ENCODE measurements at places on chromosomes 2 and 18. TPM values are rescaled to one million over a fixed set of nuclear protein-coding genes. Genes with fewer than 3 reads are reported as not detected.

DNA sequence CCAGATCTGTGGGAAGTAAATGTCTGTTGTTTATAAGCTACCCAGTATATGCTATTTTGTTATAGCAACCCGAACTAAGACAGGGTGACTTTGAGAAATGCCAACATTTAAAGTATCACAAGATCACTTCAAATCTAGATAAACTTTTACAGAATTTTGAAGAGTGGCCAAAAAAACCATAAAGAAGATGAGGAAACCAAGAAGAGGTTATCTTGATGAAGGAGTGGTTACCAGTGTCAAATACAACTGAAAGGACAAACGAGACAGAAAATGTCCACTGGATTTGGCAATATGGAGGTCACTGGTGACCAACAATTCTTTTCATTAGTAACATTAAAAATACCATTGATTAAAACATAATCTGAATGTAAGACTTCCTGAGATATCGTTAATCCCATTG, 235.7 kb downstream of the DYM start:
- DNase-seq = no peak
- no peaks in the 10 kb centered on the region for H3K4me1 ChIP-seq
- no peak overlapping the region for H3K27ac ChIP-seq
- H3K36me3 ChIP-seq = no peaks in the 10 kb centered on the region

DNA sequence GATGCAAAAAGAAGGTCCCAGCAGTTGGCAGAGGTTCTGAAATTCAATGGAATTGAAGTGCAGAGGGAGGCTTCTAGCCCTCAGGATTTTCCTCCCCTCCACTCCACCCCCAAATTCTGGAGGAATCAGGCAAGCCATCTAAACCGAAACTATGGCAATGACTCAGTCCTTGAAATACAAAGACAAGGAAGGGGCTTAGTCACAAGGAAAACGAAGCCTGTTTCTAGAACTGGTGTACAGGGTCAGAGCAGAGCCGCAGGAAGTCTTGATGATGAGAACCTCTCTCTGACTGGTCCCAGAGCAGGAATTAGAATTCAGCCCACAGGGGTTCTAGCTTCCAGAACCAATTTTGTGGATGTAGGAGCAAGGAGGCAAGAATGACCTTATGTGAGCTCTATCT, 111.7 kb upstream of the SCN1A start:
- no peaks in the 10 kb centered on the region for H3K27me3 ChIP-seq
- no peak overlapping the region for H3K27ac ChIP-seq
- no peaks in the 10 kb centered on the region for H3K36me3 ChIP-seq

DNA sequence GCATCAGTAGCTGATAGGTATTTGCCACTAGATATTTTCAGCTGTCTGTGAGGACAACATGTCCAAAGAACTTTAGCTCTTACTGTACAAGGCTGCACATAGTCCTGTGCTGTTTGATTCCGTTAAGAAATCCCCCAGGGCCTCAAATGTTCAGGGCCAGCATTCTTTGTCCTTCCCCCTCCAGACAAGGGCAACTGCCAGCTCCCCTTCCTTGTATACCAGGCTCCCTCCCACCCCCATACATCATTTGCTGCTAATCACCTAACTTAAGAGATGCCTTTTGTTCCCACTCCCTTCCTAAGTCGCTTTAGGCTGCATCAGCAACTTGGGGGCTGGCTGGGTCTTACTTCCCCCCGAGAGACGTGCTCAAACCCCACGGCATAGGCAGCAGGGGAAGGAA, 138.7 kb downstream of the CDH20 start:
- H3K4me3 ChIP-seq = no peak overlapping the region
- no peaks in the 10 kb centered on the region for H3K36me3 ChIP-seq
- no peak overlapping the region for H3K27ac ChIP-seq
- H3K4me1 ChIP-seq = peaks cover 5% of the 10 kb centered on the region

The CBLN2 gene
- not detected for total RNA-seq

The CD207 gene
- not detected for total RNA-seq

- H3K27me3 ChIP-seq = no peaks in the 10 kb centered on the region
- no peak overlapping the region for H3K4me3 ChIP-seq
- H3K36me3 ChIP-seq = no peaks in the 10 kb centered on the region
- H3K4me1 ChIP-seq = no peaks in the 10 kb centered on the region
- H3K27ac ChIP-seq = no peak overlapping the region
These were observed 64.4 kb downstream of the TRABD2A start for GRCh38 chr2:84816426-84817026.

The MLPH gene
- 10.3 TPM for total RNA-seq

GRCh38 chr2:215828528-215829184, 184.7 kb downstream of the MREG start:
- H3K27ac ChIP-seq = no peak overlapping the region
- no peak overlapping the region for H3K4me3 ChIP-seq
- H3K27me3 ChIP-seq = no peaks in the 10 kb centered on the region
- peaks cover 3% of the 10 kb centered on the region for H3K36me3 ChIP-seq
- DNase-seq = peak; percentile 78
- peaks cover 23% of the 10 kb centered on the region for H3K4me1 ChIP-seq

The CXXC1 gene
- 94.0 TPM for total RNA-seq

DNA sequence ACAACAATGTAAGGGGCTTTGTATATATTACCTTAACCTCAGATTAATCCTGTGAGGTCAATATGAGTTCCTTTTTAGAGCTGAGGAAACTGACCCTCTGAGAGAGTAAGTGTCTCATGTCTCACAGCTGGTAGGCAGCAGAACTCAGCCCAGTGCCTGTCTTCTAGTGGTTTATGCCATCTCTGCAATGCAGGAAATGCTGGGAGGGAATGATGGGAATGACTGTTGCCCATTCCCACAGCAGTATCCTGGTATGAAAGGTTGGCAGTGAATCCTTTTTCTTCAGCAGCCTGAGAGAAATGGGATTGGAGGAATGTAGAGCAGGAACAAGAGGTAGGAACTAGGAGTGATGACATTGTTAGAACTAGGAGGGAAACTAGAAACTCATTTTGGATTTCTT, 6.0 kb downstream of the MRPL30 start:
- no peak overlapping the region for H3K27ac ChIP-seq
- peaks cover 4% of the 10 kb centered on the region for H3K4me1 ChIP-seq
- H3K36me3 ChIP-seq = peaks cover 42% of the 10 kb centered on the region

GRCh38 chr2:224151161-224151560, 112.1 kb upstream of the SERPINE2 start:
- H3K4me1 ChIP-seq = no peaks in the 10 kb centered on the region
- DNase-seq = no peak
- no peaks in the 10 kb centered on the region for H3K36me3 ChIP-seq
- no peaks in the 10 kb centered on the region for H3K27me3 ChIP-seq
- no peak overlapping the region for H3K27ac ChIP-seq

DNA sequence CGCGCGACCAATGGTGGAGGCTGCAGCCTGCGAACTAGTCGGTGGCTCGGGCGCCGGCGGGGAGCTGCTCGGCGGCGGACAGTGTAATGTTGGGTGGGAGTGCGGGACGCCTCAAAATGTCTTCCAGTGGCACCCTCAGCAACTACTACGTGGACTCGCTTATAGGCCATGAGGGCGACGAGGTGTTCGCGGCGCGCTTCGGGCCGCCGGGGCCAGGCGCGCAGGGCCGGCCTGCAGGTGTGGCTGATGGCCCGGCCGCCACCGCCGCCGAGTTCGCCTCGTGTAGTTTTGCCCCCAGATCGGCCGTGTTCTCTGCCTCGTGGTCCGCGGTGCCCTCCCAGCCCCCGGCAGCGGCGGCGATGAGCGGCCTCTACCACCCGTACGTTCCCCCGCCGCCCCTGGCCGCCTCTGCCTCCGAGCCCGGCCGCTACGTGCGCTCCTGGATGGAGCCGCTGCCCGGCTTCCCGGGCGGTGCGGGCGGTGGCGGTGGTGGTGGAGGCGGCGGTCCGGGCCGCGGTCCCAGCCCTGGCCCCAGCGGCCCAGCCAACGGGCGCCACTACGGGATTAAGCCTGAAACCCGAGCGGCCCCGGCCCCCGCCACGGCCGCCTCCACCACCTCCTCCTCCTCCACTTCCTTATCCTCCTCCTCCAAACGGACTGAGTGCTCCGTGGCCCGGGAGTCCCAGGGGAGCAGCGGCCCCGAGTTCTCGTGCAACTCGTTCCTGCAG, at the start of gene HOXD9:
HOXD9 (plus strand) TSS at position 37 of the 728 bp plus-strand sequence; CDS start at position 87, 50 bp downstream.
- H3K4me3 ChIP-seq = peak within 1 kb of the TSS; percentile 56
- peaks cover 10% of the 10 kb centered on the region for H3K4me1 ChIP-seq
- peak; percentile 57 for DNase-seq
- H3K27ac ChIP-seq = no peak within 1 kb of the TSS
- H3K27me3 ChIP-seq = peaks cover 100% of the 10 kb centered on the region

GRCh38 chr2:16620590-16620989, 45.0 kb downstream of the CYRIA start:
- H3K27ac ChIP-seq = no peak overlapping the region
- no peaks in the 10 kb centered on the region for H3K27me3 ChIP-seq
- H3K4me3 ChIP-seq = no peak overlapping the region
- peaks cover 23% of the 10 kb centered on the region for H3K4me1 ChIP-seq
- no peaks in the 10 kb centered on the region for H3K36me3 ChIP-seq
- DNase-seq = no peak

The LNPK gene
- 13.7 TPM for total RNA-seq

DNA sequence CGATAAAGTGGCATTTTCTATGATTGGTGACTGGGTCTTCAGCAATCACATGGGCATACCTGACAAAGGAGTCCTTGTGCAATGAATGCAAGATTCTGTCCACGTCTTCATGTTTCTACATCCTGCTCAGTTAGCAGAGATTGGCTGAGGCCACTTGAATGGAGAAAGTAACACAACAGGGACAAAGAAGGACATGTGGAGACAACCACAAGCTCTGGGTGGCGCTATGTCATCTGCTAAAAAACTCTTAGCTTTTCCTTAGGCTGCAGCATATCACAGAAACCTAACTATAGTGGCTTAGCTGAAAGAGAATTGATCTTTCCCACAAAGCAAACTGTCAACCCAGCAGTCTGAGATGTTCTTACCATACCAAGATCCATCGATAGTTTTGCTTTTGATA, 1109.7 kb downstream of the SOCS6 start:
- no peak for DNase-seq
- H3K4me3 ChIP-seq = no peak overlapping the region
- H3K27ac ChIP-seq = no peak overlapping the region
- H3K4me1 ChIP-seq = no peaks in the 10 kb centered on the region
- H3K27me3 ChIP-seq = peaks cover 4% of the 10 kb centered on the region
- H3K36me3 ChIP-seq = peaks cover 56% of the 10 kb centered on the region

DNA sequence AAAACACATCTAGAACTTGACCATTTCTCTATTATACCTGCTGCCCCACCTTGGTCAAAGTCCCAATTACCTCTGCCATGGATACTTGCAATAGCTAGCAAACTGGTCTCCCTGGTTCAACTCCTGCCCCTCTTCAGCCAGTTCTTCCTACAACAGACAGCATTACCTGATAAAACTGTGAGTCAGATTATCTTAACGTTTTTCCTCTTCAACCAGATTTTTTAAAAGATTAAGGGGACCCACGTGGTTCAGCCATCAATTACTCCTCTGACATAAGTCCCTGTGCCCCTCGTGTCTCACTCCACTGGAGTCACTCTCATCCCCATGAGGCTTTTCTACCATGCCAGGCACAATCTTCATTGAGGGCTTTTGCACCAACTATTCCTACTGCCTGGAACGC, 5.3 kb upstream of the ARHGAP15 start:
- no peak overlapping the region for H3K27ac ChIP-seq
- no peak overlapping the region for H3K4me3 ChIP-seq
- no peaks in the 10 kb centered on the region for H3K27me3 ChIP-seq
- no peaks in the 10 kb centered on the region for H3K36me3 ChIP-seq
- no peak for DNase-seq

GRCh38 chr2:191070276-191070675, 56.3 kb upstream of the STAT1 start:
- no peaks in the 10 kb centered on the region for H3K36me3 ChIP-seq
- no peaks in the 10 kb centered on the region for H3K27me3 ChIP-seq
- H3K4me1 ChIP-seq = peaks cover 17% of the 10 kb centered on the region
- no peak for DNase-seq

The SPTBN1 gene
- total RNA-seq = 171 TPM

- no peak overlapping the region for H3K4me3 ChIP-seq
- H3K27me3 ChIP-seq = peaks cover 8% of the 10 kb centered on the region
These were observed 284.3 kb upstream of the CXCR4 start for GRCh38 chr2:136402281-136402680.

GRCh38 chr2:186757009-186757408, 63.1 kb downstream of the FAM171B start:
- H3K4me1 ChIP-seq = peaks cover 15% of the 10 kb centered on the region
- no peak for DNase-seq
- peaks cover 21% of the 10 kb centered on the region for H3K36me3 ChIP-seq

GRCh38 chr18:41266616-41267015, 688.4 kb upstream of the PIK3C3 start:
- H3K27me3 ChIP-seq = no peaks in the 10 kb centered on the region
- H3K27ac ChIP-seq = no peak overlapping the region
- no peak for DNase-seq
- H3K36me3 ChIP-seq = no peaks in the 10 kb centered on the region
- no peak overlapping the region for H3K4me3 ChIP-seq

DNA sequence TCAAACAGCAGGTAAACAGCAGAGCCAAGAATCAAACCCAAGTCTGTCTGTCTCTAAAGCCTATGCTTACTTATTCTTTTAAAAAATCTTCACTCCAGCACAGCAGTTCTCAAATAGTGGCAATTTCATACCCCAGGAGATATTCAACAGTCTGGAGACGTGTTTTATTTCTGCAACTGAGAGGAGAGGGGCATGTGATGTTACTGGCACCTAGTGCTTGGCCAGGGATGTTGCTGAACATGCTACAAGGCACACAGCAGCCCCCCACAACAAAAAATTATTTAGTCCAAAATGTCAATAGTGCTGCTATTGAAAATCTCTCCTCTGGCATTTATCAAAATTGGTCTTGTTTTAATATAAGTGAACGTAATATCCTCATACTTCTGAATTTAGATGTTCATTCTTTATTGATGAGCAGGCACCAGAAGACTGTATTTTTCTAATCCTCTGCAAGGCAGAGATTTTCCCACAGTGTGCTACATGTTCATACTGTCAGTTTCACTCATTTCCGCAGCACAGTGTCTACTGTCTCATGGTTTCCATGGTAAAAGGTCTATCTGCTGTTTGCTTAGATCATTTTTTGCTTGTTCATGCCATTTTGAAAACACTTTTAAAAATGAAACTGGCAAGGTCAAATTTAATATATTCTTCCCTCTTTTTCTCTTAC, 90.5 kb downstream of the LRATD1 start:
- H3K4me1 ChIP-seq = no peaks in the 10 kb centered on the region
- no peak overlapping the region for H3K27ac ChIP-seq
- DNase-seq = no peak
- H3K36me3 ChIP-seq = no peaks in the 10 kb centered on the region

GRCh38 chr2:238952261-238952919, 104.5 kb downstream of the TWIST2 start:
- H3K4me1 ChIP-seq = peaks cover 12% of the 10 kb centered on the region
- H3K27ac ChIP-seq = no peak overlapping the region
- H3K36me3 ChIP-seq = no peaks in the 10 kb centered on the region
- no peaks in the 10 kb centered on the region for H3K27me3 ChIP-seq
- DNase-seq = no peak

GRCh38 chr2:185381631-185382030, 357.0 kb upstream of the FSIP2 start:
- H3K4me3 ChIP-seq = no peak overlapping the region
- no peak for DNase-seq
- no peaks in the 10 kb centered on the region for H3K27me3 ChIP-seq
- no peaks in the 10 kb centered on the region for H3K36me3 ChIP-seq
- H3K27ac ChIP-seq = no peak overlapping the region

GRCh38 chr2:18482666-18483065, 77.8 kb downstream of the RDH14 start:
- H3K4me1 ChIP-seq = no peaks in the 10 kb centered on the region
- no peak for DNase-seq
- no peak overlapping the region for H3K27ac ChIP-seq
- H3K27me3 ChIP-seq = no peaks in the 10 kb centered on the region

The MOGAT1 gene
- total RNA-seq = 0.62 TPM

GRCh38 chr2:10297959-10298531, 4.7 kb upstream of the HPCAL1 start:
- peaks cover 9% of the 10 kb centered on the region for H3K36me3 ChIP-seq
- no peak for DNase-seq
- peaks cover 14% of the 10 kb centered on the region for H3K27me3 ChIP-seq
- no peak overlapping the region for H3K27ac ChIP-seq
- H3K4me1 ChIP-seq = peaks cover 21% of the 10 kb centered on the region
